ENCODE measurements at places on chromosomes 2 and 18.

DNA sequence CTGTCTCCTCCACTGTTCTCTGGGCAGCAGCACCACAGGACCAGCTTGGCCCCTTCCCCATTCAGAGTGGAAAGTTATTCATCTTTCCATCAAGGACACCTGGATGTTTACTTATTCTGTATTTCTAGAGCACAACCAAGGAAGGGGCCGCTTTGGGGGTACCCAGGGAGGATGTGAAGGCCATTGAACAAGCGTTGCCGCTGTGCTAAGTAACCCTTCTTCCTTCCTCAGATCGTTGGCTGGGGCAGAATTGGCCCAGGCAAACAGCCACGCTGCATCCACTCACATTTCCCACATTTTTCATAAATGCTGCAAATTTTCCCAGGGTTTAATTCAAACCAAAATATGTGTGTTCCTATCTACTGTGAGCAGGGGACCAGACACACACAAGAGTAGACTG, 76.2 kb upstream of the NPAS2 start:
- no peak for DNase-seq

GRCh38 chr18:62436636-62437234, 86.1 kb upstream of the ZCCHC2 start:
- DNase-seq: no peak

- DNase-seq: no peak
These were observed 66.1 kb upstream of the ODC1 start for GRCh38 chr2:10514273-10514672.

- no peak for DNase-seq
These were observed 7.4 kb upstream of the RHOB start for GRCh38 chr2:20439503-20439902.

- no peak for DNase-seq
These were observed 13.2 kb downstream of the NRP2 start for GRCh38 chr2:205695460-205695991.

All from AG04449 (cell line).